Kidney capillary endothelial cell (primary cell): ENCODE measurements at places on chromosomes 6 and 20.
A peak's percentile ranks its signal among the peaks of the same experiment; 100 is the strongest.

GRCh38 chr20:36908603-36909002, 32.7 kb downstream of the TLDC2 start:
- no peak for DNase-seq

DNA sequence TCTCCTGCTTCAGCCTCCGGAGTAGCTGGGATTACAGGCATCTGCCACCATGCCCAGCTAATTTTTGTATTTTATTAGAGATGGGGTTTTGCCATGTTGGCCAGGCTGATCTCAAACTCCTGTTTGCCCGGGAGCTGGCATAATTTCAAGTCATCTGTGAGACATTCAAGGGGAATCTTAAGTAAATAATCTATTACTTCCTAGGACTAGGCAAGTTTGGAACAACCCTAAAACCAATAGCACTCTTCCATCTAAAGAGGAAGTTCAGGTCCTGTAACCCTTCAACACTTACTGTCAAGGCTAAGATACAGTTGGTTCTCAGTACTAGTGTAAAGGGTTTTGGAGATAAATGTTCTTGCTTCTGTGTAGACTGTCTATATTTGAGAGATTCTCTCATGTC, 267.8 kb upstream of the IRAK1BP1 start:
- peak; percentile 36 for DNase-seq

GRCh38 chr20:48380661-48381060, 447.1 kb downstream of the PREX1 start:
- no peak for DNase-seq

DNA sequence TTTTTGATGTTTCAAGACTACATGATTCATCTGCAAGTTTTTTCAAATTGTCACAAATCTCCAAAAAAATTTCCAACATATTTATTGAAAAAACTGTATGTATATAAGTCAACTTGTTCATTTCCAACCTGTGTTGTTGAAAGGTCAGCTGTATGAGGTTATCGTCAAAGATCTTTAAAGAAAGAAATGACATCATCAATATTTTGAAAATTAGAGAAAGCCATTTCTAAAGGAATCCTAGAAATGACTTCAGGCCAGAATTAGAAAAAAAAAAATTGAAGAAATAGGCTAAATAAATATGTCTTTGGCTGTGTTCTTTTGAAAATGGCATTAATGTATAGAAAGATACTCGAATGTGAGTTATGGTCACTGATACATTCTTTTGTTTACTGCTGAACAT, 6.8 kb downstream of the RNF146 start:
- DNase-seq = no peak

- no peak for DNase-seq
Measured at GRCh38 chr20:20076297-20077065, 24.1 kb downstream of the CFAP61 start.

DNA sequence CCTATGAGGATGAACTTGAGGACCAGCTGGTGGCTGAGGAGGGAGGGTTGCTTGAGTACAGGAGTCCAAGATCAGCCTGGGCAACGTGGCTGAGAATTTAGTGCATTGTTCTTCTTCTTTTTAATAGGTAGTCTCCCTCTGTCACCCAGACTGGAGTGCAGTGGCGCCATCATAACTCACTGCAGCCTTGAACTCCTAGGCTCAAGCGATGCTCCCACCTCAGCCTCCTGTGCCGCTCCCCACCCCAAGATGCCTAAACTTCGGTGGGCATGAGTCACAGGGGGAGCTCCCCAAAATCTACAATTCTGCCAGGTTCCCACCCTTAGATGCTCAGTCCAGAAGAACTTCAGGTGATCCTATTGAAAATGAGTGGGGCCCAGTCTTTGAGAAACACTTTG, 21.4 kb downstream of the FAM50B start:
- DNase-seq = no peak

DNA sequence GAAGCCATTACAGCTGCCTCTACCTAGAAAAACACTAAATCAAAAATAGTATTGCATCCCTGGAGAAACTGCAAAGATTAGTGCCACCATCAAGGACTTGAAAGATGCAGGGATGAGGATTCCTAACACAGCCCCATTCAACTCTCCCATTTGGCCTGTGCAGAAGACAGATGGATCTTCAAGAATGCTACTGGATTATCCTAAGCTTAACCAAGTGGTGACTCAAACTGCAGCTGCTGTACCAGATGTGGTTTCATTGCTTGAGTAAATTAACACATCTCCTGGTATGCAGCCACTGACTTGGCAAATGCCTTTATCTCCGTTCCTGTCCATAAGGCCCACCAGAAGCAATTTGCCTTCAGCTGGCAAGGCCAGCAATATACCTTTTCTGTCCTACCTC, 117.4 kb downstream of the TBC1D32 start:
- no peak for DNase-seq

GRCh38 chr20:51077686-51078060, 54.8 kb upstream of the KCNG1 start:
- no peak for DNase-seq

- no peak for DNase-seq
Measured at GRCh38 chr6:2396042-2396657, 150.7 kb upstream of the GMDS start.

- peak; percentile 51 for DNase-seq
Measured at GRCh38 chr20:10171864-10172751, 46.5 kb upstream of the SNAP25 start.

GRCh38 chr6:2073476-2073875, 171.9 kb downstream of the GMDS start:
- DNase-seq = no peak

DNA sequence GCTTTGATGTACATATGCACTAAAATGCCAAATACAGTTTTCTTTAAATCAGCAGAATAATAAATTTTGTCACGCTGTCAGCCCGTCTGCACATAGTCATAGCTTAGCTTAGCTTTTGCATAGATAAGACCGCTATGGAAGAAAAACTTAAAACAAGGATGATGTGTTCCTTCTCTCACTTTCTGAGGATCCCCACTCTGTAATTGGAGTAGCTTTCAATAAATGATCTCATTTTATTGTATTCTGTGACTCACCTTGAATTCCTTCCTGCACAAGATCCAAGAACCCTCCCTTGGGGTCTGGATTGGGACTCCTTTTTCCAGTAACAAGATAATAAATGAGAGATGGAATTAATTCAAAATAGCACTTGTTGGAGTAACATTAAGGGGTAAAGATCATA, 186.2 kb downstream of the CDH26 start:
- no peak for DNase-seq

GRCh38 chr6:113464960-113465359, 392.2 kb upstream of the MARCKS start:
- peak; percentile 56 for DNase-seq

- DNase-seq = no peak
Measured at GRCh38 chr6:31190488-31190887, 20.0 kb upstream of the POU5F1 start.

- peak; percentile 40 for DNase-seq
Measured at GRCh38 chr20:34872622-34873224, at the start of gene GGT7. Gene GGT7 (minus strand): TSS chr20:34872856. CDS start chr20:34872815, 41 bp downstream.

DNA sequence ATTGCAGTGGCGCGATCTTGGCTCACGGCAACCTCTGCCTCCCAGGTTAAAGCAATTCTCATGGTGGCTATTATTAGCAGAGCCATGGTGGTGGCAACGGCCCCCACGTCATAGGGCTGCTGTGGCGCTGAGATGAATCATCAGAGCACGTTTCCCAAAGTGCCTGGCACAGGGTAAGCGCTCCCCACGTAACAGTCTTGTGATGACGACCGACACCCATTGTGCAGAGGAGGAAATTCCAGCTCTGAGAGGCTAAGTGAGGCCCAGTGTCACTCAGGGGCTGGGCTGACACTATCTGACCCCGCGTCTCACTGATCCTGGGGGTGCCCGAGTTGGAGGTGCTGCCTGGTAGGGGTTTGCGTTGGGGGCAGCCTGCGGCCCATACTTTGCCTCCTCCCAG, 16.2 kb downstream of the SUN5 start:
- DNase-seq = no peak

- DNase-seq = no peak
Measured at GRCh38 chr20:20406306-20406705, 38.4 kb downstream of the INSM1 start.

DNA sequence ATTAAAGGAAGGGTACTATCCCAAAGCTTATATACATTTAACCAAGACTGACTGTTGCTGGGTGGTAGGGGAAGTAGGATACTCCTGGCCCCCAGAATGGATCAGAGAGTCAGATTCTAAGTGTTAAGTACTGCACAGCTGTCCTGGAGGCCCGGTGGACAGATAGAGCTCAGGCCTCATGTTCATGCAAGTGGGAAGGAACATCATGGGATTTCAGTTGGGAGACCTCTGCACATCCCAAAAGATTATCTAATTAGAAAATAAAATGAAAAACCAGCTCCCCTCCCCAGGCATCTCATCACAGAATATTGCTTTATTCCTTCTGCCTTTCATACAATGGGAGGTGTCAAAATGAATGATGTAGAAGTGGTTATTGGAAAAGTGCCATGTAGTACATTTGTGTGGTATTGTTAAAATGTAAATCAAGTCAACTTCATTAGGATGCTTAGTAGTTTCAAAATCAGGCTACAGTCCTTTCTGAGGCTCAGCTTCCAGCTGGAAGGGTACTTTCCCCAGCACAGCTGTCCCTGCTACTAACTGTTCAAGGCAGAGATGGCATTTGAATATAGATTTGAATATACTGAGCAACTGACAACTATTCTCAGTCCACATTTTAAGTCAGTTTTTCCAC, 82.9 kb downstream of the SLC35B3 start:
- no peak for DNase-seq

DNA sequence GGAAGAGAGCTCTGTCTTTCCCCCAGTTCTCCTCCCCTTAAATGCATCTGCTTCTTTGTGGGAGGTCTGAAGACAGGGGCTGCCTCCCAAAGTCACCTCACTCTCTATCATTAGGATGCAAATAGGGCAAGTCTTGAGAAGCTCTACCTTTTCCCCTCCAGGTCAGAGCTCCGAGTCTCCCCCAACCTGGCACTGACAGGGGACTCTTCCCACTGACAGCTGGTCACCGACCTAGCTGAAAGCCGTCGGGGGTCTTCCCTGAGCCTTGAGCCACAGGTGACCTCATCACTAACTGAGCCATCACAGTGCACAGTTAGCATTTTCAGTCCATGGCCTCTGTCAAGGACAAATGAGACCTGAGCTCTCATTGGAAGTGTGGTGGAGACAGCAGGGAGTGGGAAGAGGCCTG, 386.7 kb downstream of the HACE1 start:
- DNase-seq = no peak

- DNase-seq = no peak
Measured at GRCh38 chr6:39839445-39839844, 47.3 kb downstream of the DAAM2 start.

DNA sequence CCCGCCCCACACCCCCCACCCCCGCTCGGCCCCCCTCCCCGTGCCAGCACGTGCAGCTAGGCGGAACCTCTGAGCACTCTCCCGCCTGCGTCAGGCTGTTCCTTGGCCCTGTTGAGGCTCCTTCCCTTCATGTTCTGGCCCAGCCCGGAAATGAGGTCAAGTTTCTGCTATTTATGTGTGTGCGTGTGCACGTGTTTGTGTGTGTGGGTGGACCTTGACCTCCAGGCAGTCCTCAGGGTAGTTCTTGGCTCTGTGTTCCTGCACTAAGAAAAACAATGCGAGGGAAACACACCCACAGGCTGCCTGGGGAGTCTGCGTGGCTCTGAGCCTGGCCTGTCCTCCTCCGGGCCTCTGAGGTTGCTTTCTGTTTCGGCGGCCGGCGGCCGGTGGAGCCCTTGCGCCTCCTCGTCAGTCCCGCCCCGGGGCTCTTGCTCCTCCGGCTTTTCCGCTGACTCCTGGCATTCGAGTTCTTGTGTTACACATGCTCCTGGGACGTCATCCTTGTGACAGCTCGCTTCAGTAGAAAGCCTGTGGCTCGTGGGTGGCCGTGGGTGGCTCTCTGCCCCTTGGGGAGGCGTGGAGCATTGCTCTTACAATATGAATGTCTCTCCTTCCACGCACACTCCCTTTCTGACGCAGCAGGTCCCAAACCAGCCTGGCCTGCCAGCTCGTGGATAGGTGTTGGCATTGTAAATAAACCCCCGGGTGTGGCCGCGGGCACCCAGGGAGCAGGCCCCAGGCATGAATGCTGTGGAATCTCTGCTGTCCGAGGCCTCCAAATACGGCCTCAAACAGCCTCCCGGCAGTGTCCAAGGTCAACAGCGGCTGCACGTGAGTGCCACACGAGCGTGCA, 10.0 kb downstream of the SLCO4A1 start:
- DNase-seq = peak; percentile 94

DNA sequence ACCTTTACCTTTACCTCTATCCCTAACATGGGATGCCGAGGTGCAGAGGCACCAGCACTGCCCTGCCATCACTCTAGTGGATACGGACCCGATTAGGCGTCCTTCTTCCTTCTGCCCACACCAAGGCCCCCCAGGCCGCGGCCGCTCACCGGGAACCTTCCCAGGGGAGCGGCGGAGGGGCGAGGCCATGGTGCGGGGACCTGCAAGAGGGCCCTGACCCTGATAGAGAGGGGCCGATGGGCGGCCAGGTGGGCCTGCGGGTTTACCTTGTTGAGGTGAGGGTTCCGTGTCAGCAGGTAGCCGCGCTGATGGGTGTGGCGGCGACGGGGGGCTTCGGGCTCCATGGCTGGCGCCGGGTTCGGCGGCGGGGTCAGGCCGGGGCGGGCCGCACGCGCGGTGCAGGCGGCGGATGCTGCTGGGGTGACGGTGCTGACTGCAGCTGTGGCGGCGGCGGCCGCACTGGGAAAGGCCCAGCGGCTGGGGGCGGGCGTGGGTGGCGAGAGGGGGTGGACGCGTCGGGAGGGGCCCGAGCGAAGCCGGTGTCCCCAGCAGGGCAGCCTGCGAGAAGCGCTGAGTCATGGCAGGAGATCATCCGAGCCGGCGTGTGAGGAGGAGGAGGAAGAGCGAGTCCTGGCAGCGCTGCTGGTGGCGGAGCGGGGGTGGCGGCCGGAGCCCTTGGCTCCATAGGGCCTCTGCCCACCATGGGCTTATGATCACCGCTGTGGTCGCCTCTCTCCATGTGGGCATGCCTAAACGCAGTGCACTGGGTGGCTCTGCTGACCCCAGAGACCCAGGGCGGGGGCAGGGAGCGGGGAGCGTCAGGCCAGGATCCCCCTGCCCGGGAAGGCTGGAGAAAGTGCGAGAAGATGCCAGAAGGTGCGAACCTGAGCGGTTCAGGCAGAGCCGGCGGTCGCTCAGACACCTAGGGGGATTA, at the start of gene ME1:
ME1 (minus strand) TSS at position 441 of the 934 bp plus-strand sequence; CDS start at position 344, 97 bp downstream.
- DNase-seq = peak; percentile 51

DNA sequence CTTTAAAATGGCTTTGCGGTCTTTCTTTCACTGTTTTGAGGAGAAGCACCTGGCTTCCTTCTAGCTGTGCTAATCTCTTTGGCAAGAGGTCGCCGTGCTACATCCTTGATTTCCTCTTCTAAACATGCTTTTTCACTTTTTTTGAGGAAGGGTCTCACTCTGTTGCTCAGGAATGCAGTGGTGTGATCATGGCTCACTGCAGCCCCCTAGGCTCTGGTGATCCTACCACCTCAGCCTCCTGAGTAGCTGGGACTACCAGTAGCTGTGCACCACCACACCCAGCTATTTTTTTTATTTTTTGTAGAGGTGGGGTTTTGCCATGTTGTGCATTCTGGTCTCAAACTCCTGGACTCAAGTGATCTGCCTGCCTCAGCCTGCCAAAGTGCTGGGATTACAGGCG, 40.5 kb downstream of the RSPH3 start:
- DNase-seq = no peak

DNA sequence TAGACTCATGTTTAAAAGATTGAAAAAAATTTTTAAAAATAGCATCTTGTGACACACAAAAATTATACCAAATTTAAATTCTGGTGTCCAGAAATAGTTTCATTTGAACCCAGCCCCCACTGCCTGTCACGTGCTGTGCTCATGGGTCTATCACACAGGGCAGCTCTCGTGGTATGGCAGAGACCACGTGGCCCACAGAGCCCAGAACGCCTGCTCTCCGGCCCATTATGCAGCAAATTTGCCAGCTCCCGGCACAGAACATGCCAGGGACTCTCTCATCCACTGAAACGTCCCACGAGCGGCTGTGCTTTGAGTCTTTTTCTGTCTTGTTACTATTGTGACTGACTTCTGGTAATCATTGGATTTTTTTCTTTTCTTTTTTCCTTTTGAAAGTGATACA, 224.3 kb downstream of the TTLL2 start:
- DNase-seq = no peak
